ENCODE measurements at places on chromosomes 7 and 10.

DNA sequence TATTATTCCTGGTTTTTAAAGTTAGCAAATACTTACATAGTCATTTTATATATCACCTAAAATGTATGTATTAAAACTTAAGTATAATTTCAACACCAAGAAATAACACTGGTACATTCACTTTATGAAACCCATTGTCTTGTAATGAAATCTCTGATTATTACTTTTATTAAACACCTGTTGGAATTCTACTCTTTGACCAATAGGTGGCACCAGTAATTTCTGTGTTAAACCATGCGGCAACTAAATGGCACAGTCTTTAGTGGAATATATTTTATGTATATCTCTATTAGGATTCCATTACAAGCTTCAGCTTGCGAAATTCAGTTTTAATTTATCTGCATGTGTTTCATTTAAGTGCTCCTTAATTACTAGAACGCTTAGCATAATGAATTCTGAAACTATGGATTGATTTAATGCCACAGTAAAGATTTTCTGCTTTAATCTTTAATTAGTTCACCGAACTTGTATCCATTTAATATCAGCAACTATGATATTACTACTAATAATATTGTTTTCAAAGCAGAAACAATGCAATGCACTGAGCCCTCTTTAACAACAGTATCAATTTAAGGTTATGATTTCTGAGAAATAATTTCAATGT is 181.3 kb downstream of the MAGI2 start:
- no peak for DNase-seq
- H3K4me3 ChIP-seq = no peak overlapping the region
- no peak overlapping the region for H3K27ac ChIP-seq
- H3K27me3 ChIP-seq = no peaks in the 10 kb centered on the region

DNA sequence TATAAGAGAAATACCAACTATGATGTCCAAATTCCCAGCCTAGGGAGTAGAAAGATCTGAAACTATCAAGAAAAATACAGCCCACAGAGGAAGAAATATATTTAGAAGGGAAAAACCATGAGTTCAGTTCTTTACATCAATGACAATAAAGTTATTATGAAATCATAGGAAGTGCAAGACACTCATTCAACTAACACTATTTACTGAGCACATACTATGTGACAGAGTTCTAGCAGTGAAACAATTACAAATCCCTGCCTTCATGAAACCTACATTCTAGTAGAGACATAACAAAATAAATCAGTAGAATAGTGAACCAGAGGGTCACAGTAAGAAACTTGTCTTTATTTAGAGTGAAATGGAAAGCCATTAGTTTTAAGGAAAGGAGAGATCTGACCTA is 2.1 kb downstream of the NDUFA5 start:
- H3K27me3 ChIP-seq = no peaks in the 10 kb centered on the region
- no peak overlapping the region for H3K27ac ChIP-seq
- H3K4me1 ChIP-seq = peaks cover 38% of the 10 kb centered on the region
- peaks cover 32% of the 10 kb centered on the region for H3K36me3 ChIP-seq

DNA sequence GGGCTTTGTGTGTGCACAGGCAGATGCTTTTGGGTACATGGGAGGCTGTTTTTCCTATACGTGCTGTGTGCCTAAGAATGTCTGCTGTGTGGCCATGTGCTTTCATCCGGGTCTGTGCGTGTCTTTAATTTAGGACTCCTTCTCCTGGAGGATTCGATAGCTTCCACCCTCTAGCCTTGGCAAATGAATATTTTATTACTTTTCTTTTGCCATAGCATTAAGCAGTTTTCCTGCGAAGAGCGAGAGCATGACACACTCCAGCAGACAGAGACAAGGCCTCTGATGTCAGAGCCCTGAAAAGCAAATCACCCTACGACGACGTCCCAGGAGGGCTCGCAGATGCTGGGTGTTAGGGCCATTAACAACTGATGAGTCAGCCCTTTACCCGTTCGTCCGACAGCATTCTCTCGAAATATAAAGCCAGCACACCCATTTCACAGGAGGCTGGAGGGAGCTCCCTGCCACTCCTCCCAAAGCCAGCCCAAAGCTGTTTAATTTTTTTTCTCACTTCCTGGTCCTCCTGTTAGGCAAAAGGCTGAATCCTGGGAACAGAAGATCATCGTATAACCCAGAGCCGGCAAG is 311.3 kb upstream of the ZMIZ1 start:
- peaks cover 10% of the 10 kb centered on the region for H3K4me1 ChIP-seq
- H3K27me3 ChIP-seq = no peaks in the 10 kb centered on the region
- H3K36me3 ChIP-seq = no peaks in the 10 kb centered on the region

GRCh38 chr7:30986331-30986730 is 22.6 kb downstream of the GHRHR start:
- no peak for DNase-seq
- H3K4me1 ChIP-seq = no peaks in the 10 kb centered on the region
- H3K27ac ChIP-seq = no peak overlapping the region

GRCh38 chr10:64109926-64110495 is 588.8 kb downstream of the REEP3 start:
- H3K4me3 ChIP-seq = no peak overlapping the region
- no peak for DNase-seq
- no peak overlapping the region for H3K27ac ChIP-seq
- no peaks in the 10 kb centered on the region for H3K4me1 ChIP-seq
- H3K36me3 ChIP-seq = no peaks in the 10 kb centered on the region

DNA sequence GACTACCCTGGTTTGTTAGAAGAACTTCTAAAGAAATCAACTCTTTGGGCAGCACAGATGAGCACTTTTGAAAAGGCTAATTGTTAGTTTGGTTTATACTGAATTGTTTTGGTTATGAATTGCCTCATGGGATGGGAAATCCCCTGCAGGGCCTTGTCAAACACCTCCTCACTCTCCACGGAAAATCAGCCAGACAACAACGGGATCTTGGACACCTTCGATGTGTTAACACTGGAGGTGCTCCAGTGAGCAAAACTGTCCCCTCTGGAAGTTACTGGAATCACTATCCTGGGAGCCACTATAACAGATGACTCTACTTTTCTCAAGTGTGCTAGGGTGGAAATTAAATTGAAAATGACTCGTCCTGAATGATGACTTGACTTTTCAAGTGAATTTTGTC is 38.7 kb downstream of the CDK6 start:
- no peak overlapping the region for H3K27ac ChIP-seq
- H3K36me3 ChIP-seq = no peaks in the 10 kb centered on the region
- DNase-seq = no peak
- H3K27me3 ChIP-seq = no peaks in the 10 kb centered on the region

GRCh38 chr7:69882269-69882668 is 284.0 kb downstream of the AUTS2 start:
- H3K36me3 ChIP-seq = no peaks in the 10 kb centered on the region
- no peaks in the 10 kb centered on the region for H3K4me1 ChIP-seq
- DNase-seq = no peak

GRCh38 chr7:151133266-151133985 is 34.1 kb downstream of the GBX1 start:
- H3K27ac ChIP-seq = no peak overlapping the region
- H3K36me3 ChIP-seq = no peaks in the 10 kb centered on the region
- H3K4me3 ChIP-seq = no peak overlapping the region
- no peaks in the 10 kb centered on the region for H3K4me1 ChIP-seq

DNA sequence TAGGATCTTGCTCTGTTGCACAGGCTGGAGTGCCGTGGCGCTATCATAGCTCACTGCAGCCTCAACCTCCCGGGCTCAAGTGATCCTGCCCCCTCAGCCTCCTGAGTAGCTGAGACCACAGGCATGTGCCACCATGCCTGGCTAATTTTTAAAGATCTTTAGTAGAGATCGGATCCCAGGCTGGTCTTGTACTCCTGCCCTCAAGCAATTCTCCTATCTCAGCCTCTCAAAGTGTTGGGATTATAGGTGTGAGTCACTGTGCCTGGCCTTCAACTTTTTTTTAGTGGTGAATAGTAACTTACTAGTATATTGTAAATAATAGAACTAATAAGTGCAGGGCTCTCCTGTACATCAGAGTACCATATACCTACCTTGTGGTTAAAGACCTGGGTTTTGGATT is 52.1 kb upstream of the LMTK2 start:
- no peak overlapping the region for H3K27ac ChIP-seq
- no peak overlapping the region for H3K4me3 ChIP-seq
- no peaks in the 10 kb centered on the region for H3K4me1 ChIP-seq
- H3K36me3 ChIP-seq = no peaks in the 10 kb centered on the region
- H3K27me3 ChIP-seq = no peaks in the 10 kb centered on the region
- DNase-seq = no peak

Measured in psoas muscle (tissue), 8 donors.